B cell (primary cell): ENCODE measurements at places on chromosomes 6 and 20.
A peak's percentile ranks its signal among the peaks of the same experiment; 100 is the strongest.

- DNase-seq = no peak
These were observed 683.7 kb upstream of the ID4 start for GRCh38 chr6:19153270-19153980.

- no peak for DNase-seq
These were observed 91.0 kb upstream of the ESR1 start for GRCh38 chr6:151716526-151716932.

GRCh38 chr6:115882771-115883170, 177.9 kb downstream of the FRK start:
- no peak for DNase-seq

DNA sequence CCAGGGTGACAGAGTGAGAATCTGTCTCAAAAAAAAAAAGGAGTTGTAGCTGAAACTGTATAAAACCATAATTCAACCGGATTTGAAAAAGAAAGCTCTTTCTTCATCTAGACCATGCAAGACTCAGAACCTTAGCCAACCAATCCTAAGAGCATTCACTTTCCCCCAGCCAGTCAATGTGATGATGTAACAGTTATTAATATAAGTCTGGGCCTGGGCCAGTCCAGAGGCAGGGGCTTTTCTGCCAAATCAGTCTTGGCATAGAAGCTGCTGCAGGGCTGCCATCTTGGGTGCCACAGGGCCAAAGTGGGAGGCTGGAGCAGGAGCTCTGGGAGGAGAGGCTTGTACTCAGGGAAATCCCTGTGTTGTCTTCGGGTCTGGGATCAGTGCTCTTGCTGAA, 288.4 kb downstream of the CLIC5 start:
- DNase-seq = no peak

GRCh38 chr6:119844387-119844786, 494.8 kb upstream of the MAN1A1 start:
- no peak for DNase-seq

DNA sequence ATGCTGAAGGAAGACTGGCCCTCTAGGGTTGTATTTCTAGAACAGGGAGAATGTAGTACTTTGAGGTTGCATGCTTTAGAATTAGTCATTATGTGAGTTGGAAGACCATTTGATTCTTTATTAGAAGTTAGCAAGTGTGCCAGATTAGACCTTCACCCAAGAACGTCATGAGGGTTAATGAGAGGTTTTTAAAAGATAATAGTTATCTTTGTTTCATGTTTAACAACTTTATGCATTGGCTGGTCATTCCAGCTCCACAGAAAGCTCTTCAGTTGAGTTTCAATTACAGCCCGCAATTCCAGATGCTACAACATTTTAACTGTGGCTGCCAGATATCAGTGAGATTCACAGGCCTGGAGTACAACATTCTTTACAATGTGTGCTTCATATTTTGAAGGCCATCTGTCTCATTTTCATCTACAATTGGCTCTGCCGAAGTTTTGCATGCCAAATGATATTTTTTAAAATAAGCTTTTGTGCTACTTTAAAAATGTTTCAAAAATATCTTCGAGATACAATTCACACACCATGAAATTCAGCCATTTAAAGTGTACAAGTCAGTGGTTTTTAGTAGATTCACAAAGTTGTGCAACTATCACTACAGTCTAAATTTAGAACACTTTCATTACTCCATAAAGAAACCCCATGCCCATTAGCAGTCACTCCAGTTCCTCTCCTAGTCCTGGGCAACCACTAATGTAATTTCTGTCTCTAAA, 61.1 kb upstream of the FBXO30 start:
- no peak for DNase-seq

DNA sequence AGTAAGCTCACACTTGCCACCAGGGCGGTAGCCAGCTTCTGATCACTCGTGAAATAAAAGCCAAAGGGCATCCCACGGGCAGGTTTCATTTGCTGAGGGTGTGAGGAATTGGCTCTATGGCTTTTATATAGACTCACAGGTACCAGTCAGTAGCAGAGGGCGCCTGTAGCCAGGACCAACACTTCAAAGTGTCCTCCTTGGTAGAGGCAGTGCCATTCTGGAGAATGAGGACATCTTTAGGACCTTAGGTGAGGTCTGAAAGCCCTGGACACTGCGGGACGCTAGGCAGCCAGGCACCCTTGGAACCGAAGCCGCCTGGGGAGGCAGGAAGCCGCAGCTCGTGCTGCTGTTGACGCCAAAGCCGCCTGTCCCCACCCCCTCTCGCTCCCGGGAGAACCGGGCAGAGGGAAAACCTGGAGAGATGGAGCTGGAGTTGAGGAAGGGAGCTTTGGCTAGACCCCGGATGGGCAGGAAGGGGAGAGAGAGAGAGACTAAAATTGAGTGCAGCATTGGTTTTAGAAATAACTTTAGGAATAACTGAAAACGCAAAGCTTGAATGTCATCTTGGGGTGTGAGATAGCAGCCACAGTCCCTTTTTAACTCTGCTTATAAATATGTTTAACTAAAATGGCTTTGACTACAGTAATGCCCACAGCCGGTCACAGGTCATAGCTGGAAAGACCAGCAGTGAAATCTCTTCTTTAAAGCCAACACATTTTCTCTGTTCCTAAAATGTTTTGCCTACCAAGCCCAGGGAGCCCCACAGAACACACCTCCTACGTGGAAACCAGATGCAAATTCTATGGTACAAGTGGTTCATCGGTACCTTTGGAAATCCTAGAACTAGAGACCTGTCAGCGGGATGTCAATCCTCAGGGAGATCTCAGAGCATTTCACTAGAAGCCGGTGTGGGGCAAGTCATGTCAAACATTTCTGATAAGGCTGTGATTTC, 128.5 kb upstream of the CDYL start:
- peak; percentile 6 for DNase-seq

GRCh38 chr6:53309059-53309900, 39.5 kb downstream of the ELOVL5 start:
- peak; percentile 39 for DNase-seq

GRCh38 chr6:42104095-42104803, 38.2 kb downstream of the C6orf132 start:
- peak; percentile 81 for DNase-seq

- no peak for DNase-seq
These were observed 13.8 kb downstream of the SPTLC3 start for GRCh38 chr20:13022401-13023155.

- no peak for DNase-seq
These were observed 124.1 kb upstream of the RIN2 start for GRCh38 chr20:19633985-19634384.

GRCh38 chr20:51400051-51400926, 142.2 kb downstream of the NFATC2 start:
- DNase-seq = peak; percentile 93

DNA sequence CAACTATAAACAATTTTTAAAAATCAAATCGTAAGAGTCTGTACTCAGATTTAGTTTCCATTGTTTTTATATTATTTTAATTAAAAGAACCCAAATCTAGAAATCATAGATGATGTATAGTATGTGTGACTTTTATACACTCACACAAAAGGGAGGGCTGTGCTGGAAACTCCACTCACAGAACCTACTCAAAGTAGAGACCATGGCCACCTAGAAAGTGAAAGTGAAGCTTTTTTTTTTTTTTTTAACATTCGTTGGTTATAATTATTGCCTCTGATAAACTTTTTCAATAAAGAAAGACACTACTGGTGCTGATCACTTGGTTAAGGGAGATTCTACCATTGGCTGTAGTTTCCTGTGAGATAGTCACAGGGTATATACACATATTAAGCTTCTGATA, 37.9 kb upstream of the PRL start:
- no peak for DNase-seq
